ENCODE measurements at places on chromosomes 1 and 21.
A peak's percentile ranks its signal among the peaks of the same experiment; 100 is the strongest.

DNA sequence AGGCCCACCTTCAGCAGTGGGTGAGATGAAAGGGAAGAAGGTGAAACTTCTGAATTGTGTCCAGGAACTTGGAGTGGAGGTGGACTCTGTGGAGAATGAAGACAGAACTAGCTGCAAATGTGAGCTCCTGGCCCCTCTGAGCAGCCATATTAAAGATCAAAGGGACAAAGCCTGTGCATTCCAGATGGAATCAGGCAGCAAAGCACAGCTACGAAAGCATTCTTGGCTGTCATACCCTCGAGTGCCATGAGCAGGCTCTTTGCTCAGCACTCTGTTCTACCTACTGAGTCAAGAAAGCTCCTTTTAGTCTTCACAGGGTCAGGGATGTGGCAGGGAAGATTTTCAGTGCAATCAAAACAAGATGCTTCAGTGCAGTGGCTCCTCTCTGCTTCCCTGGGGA, 86.3 kb upstream of the TSPAN2 start:
- no peak for DNase-seq

DNA sequence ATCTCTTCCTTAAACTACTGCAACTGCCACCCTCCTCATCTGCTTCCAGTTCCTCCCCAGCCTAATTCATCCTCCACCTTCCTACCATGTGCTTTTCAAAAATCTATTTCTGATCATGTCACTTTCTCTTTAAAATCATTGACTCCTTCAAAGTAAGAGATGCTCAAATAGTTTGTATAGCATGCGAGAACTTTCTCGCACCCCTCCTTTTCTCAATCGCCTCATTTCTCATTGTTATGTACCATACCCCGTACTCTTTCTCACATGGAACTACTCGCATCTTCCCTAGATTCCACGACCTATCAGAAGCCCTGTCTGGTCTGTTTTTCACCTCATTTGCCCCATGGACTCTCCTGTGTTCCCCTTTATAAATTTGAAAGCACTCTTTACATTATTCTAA, 238.2 kb downstream of the NRIP1 start:
- DNase-seq, result no peak

- DNase-seq, result no peak
Measured at GRCh38 chr1:174874331-174875053, 125.3 kb upstream of the CACYBP start.

- DNase-seq, result no peak
Measured at GRCh38 chr21:36415375-36415774, 30.2 kb downstream of the CHAF1B start.

GRCh38 chr1:176773038-176773437, 310.1 kb downstream of the PAPPA2 start:
- DNase-seq, result no peak

GRCh38 chr21:40313260-40313659, 446.0 kb downstream of the PCP4 start:
- DNase-seq, result no peak

DNA sequence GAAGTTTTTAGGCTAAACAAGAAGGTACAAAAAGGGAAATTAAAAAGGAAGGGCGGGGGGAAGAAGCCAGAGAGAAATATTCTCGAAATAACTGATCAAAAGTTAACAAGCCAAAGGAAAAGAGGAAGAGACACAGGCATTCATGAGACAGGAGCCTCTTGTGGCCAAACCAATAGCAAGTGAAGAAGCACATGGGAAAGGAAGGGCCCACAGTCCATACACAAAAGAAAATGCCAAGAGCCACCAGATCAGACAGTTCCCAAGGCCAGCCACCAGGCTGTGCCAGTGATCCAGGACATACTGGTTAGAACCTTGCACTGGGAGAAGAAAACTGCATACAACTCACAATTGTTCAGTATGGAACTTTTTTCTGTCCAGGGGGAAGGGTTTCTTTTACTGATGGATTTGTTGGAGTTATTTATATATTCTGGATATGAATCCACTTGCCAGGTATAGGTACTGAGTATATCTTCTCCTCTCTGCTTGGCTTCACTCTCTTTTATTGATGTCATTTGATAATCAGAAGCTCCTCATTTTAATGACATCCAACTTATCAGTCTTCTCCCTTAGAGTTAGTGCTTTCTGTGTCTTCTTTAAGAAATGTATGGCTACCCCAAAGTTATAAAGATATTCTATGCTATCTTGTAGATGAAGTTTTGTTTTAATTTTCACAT, 76.8 kb downstream of the CD46 start:
- peak; percentile 39 for DNase-seq

DNA sequence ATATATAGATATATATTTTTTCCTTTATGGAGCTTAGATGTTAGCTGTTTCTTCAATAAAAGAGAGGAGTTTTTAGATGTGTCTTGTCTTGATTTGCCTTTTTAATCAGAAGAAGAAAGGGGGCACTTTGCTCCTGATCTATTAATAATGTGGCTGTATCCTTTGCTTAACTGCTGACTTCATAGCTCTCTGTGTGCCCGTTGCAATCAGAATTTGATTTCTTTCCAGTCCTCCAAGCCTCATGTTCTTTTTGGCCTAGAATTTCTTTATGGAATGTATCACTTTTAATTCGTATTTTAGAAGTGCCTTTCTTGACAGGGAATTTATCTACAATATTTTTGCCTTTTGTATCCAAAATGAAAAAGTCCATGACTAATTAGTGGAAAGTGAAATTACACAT, 85.3 kb downstream of the C1orf21 start:
- no peak for DNase-seq

DNA sequence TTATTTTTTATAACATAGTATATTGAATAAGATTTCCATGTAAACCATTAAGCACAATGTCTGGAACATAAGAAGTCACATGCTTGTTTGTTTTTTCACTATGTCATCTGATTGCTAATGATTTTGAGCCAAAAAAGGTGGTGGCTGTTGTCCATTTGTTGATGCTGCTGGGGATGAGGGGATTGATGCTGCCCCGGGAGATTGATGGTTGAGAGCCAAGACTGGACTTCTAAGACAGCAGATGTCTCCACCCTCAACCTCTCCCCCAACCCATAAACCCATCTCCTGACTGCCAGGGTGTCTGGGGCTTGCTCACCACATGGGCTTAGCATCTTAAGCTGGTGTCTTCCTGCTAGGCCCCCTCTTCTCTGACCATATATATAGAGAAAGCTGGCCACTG, 35.8 kb upstream of the CD34 start:
- DNase-seq, result no peak

Measured in stimulated activated CD4-positive, alpha-beta T cell treated with anti-CD3 and anti-CD28 coated beads, Interleukin-2, amount 100 ng/mL, for 4 hours (primary cell).